Prostate gland (tissue), 2 donors: ENCODE measurements at places on chromosomes 7 and 10. TPM values are rescaled to one million over a fixed set of nuclear protein-coding genes. Genes with fewer than 3 reads are reported as not detected.
A peak's percentile ranks its signal among the peaks of the same experiment; 100 is the strongest.

DNA sequence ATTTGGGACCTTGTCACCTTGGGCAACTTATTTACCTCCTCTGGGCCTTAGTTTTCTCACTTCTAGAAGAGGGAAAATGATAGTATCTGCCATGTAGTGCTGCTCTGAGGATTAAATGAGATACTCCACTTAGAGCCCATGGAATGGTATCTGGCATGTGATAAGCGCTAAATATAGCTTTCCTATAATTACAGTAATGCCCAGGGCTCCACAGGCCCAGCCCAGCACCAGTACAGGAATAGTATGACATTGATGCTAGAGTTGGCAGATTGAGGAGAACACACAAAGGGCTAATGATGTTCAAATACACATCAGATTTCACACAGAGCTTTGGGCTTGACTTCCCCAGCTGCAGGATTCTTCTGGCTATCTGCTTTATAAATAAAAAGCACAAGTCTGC, 34.9 kb downstream of the FAS start:
- H3K4me3 ChIP-seq, result no peak overlapping the region
- H3K27ac ChIP-seq, result no peak overlapping the region
- no peak for DNase-seq

DNA sequence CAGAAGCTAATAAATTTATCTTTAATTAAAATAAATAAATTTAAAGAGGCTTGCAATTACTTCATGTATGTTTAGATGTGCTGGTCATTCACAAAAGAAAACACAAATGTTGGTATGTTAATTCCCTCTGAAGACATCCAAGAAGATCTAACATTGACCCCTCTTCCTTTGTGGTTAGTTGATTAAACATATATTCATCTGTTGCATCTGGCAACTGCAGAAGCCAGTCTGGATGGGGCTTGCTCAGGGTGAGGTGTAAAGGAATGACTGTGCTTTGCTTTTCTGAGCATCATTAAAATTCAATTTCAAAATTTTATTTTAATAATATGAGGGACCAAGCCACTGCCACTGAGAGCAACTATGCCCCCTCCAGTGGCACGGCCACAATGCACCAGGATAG, 36.4 kb upstream of the FERD3L start:
- no peak for DNase-seq
- H3K27me3 ChIP-seq, result no peaks in the 10 kb centered on the region
- no peaks in the 10 kb centered on the region for H3K36me3 ChIP-seq
- H3K4me1 ChIP-seq, result no peaks in the 10 kb centered on the region

GRCh38 chr7:70893422-70893821, 238.5 kb upstream of the GALNT17 start:
- no peak for DNase-seq
- no peaks in the 10 kb centered on the region for H3K27me3 ChIP-seq
- no peaks in the 10 kb centered on the region for H3K36me3 ChIP-seq
- H3K27ac ChIP-seq, result no peak overlapping the region

DNA sequence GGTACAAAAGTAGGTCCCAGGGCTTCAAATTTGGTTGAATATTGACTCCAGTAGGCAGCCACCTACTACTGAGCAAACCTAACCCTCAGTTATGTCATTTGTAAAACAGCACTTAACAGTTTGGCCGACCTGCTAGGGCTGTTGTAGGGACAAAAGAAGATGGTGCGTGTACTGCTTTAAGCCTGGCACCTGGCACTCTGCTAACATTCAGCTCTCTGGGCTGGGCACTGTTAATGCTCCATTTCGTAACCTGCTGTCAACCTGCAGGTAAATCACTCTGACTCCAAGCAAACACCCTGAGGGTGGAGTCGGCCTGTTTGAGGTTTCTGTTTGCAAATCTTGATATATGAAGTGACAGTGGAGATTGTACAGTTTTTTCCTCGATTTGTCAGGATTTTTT, 7.2 kb downstream of the ZKSCAN1 start:
- no peak overlapping the region for H3K4me3 ChIP-seq
- H3K4me1 ChIP-seq, result peaks cover 26% of the 10 kb centered on the region
- H3K36me3 ChIP-seq, result peaks cover 8% of the 10 kb centered on the region
- peak overlapping the region; percentile 100 for H3K27ac ChIP-seq
- DNase-seq, result peak; percentile 96
- no peaks in the 10 kb centered on the region for H3K27me3 ChIP-seq

Gene FGFBP3
- total RNA-seq, result 3.4 TPM

Gene OR13A1
- not detected for total RNA-seq

Gene LSM8
- total RNA-seq, result 29.3 TPM
